GM18507 (cell line): ENCODE measurements at places on chromosomes 5 and 9.

DNA sequence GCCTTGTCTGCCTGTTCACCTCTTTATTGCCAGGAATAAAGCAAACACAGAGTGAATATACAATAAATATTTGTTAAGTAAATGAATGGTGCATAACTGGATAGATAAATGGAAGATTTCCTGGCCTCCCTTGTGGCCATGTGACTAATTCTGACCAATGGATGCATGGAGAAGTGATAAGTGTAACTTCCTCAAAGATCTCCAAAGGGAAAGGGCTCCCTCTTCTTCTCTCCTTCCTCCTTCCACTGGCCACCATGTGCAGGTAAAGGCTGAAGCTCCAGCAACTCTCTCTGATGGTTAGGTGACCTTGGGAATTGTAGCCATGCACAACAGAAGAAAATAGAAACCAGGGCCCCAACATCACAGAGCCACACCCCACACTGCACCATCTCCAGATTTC lies 174.4 kb downstream of the EBF1 start:
- DNase-seq = no peak

DNA sequence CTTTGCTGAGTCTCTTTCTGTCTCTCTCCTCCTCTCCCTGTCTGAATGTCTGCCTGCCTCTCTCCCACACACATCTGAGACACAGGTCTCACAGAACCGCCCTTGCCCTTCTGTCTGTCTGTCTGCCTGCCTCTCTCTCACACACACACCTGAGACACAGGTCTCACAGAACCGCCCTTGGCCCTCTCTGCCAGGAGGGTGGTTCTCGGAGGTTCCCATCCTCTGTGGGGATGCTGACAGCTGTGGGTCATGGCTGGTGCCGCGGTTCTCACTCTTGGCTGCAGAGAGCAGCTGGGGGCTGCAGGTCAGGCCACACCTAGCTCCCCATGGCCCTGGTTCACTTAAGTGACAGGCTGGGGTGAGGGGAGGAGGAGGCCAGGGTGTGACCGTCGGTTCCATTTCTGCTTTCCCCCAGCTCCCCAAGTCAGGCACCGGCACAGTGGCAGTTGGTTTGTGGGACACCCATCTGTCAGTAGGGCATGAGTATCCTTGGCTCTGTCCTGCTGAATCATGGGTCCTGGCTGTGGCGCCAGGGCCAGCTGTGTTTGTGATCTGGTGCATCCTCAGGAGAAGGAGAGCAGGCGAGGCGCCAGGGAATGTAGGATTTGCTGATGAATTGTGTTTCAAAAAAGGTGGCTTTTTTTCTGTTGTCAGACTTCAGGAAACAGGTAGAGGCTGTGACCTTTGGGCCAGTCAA lies 42.3 kb upstream of the CLPTM1L start:
- DNase-seq = no peak

- DNase-seq = no peak
Measured at GRCh38 chr5:27639005-27639612, 600.7 kb upstream of the CDH9 start.

GRCh38 chr5:95644351-95645042 lies 2.1 kb upstream of the RFESD start:
- no peak for DNase-seq

DNA sequence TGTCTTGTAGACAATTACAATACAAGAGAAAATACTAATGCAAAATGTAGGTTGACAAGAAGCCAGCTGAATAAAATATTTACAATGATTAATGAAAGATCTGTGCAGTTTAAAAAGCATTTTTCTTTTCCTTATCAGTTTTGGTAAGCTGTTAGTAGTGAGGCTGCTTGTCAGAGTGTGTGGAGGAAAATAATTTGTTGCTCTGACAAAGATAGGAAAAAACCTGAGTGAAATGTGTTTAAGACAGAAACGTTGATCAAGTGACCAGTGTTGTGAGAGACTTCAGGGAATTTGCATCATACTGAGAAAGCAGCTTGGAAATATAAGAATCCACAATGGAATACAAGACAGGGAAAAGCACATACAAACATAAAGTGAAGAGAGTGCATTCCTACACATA lies 360.3 kb upstream of the CDH18 start:
- no peak for DNase-seq

DNA sequence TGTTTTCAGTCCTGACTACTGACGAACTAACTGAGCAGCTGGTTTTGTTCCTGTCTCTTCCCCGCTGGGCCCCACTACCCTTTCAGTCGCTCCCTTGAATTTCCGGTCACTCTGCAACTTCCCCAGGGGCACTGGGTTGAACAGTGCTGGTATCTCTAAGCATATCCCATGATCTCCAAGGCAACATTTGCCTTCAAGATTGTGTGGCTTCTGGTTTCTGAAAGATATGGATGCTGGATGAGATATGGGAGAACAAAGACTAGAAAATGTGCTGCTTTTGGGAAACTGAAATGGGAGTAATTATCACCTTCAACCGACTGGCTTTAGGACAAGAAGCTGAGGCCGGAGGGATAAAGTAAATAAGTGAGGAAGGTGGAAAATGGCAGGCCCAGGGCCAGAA lies 258.2 kb upstream of the PIK3R1 start:
- DNase-seq = no peak

DNA sequence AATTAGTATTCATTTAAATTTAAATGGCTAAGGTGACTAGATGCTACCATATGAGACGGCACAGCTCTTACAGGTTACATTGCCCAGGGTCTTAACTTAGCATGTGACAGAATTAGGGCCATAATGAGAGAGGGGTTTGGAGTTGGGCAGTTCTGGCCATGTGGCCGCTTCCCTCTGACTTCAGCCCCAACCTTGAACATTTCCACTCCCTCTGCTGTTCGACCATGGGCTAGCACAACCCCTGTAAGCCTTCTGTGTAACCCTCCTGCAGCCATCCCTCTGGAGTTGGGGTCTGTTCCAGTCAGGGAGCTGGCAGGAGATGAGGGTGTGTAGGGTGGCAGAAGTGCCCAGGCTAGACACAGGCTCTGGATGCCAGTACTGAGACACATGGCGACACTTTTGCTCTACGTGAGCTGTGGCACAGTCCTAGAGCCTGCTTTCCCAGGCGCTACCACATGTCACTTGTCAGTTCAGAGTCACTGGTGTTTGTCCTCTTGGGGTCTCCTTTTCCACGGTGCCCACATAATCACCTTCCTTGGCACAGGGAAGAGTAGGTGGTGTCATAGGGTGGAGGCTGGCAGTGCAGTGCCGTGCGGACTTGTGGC lies 128.7 kb upstream of the PITX1 start:
- no peak for DNase-seq

- no peak for DNase-seq
Measured at GRCh38 chr9:113345190-113345589, 4.2 kb upstream of the BSPRY start.

DNA sequence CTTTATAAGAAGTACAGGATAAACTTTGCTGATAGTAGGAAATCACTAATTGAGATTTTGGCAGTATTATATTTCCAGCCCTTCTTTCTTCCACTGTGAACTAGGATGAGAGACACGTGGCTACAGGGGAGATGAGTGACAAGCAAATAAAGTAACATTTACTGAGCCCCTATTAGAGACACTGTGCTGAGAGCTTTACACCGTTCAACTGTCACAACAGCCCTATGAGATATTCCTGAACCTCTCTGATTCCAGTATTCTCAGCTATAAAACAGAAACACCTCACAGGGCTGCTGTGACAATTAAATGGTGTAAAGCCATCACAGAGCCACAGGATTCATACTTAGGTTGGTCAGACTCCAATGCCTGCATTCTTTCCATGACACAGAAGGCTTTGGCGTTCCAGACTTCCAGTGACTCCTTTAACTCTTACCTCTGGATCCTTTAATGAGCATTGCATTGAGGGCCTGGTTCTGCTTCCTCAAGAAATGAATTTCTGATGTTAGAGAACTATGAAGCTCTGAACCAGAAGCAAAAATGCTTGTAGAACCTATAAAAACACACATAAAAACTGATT lies 169.0 kb downstream of the CDK5RAP2 start:
- no peak for DNase-seq

- DNase-seq = no peak
Measured at GRCh38 chr9:38697776-38698300, 22.1 kb downstream of the FAM240B start.

- DNase-seq = no peak
Measured at GRCh38 chr9:107039542-107039941, 176.6 kb downstream of the ZNF462 start.

- no peak for DNase-seq
Measured at GRCh38 chr5:107769519-107769918, 98.8 kb upstream of the EFNA5 start.

DNA sequence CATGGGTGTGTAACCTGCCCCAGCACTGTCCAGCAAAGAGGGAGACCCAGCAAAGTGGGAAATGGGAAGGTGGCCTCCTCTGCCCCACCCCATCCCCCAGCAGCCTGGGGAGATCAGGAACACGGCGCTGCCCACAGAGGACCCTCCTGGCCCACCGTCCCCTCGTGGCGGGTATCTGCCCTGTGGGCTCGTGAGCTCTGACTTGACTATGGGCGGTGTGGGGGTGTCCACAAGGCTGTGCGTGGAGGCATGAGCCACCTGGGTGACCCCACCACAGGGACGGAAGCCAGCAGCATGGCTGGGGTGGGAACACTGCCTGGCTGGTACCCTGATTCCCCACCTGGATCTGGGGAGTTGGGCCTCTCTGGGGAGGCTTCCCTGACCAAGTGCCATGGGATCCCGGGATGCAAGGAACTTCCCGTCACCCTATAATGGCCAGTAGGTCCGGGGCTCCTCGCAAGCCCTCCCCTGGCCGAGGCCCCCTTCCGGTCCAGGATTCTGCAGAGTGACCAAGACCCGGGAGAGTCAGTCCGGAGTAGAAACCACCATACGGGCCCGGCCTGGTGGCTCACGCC lies 29.3 kb upstream of the SLC6A19 start:
- DNase-seq = no peak

- no peak for DNase-seq
Measured at GRCh38 chr9:83182071-83182470, 119.1 kb upstream of the RASEF start.

DNA sequence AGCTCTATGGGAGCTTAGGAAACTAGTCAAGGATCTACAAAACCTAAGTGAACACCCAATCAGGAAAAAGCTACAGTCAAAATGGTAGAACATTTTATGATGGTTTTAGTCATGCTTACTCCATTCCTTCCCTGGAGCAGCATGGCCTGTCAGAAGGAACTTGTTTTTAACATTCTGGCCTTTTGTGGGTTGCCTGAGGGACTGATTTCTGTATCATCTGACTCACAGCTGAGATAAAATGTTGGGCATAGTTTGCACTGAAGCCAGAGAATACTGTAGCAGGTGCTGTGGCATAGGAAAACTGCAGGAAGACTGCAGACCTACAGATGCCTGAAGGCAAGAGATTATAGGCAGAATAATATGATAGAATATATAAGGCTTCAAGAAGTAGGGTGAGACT lies 719.6 kb upstream of the GRAMD2B start:
- no peak for DNase-seq

- no peak for DNase-seq
Measured at GRCh38 chr5:79992891-79993657, 2.0 kb upstream of the MTX3 start.
